ENCODE measurements at places on chromosomes 13 and 19.

DNA sequence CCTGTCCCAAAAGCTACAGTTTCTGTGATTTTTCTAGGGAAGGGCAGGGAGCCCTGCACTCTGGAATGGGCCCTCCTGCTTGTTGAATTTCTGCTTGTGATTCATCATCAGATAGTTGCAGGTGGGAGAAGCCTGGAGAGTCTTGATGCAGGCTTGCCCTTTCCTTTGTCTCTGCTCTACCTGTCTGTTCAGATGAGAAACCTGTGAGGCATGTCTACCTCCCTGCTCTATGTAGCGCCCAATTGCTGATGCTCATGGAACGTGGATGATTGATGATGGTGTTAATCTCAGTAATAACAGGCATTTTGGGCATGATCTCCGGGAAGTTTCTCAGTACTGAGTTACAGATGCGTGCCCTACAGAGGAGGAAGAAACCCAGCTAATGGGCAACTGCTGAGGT, 10.9 kb upstream of the CBY2 start:
- no peak for DNase-seq

GRCh38 chr19:5222821-5223321, 117.7 kb downstream of the PTPRS start:
- DNase-seq = no peak

- DNase-seq = no peak
Measured at GRCh38 chr13:75165543-75166230, 316.3 kb downstream of the TBC1D4 start.

DNA sequence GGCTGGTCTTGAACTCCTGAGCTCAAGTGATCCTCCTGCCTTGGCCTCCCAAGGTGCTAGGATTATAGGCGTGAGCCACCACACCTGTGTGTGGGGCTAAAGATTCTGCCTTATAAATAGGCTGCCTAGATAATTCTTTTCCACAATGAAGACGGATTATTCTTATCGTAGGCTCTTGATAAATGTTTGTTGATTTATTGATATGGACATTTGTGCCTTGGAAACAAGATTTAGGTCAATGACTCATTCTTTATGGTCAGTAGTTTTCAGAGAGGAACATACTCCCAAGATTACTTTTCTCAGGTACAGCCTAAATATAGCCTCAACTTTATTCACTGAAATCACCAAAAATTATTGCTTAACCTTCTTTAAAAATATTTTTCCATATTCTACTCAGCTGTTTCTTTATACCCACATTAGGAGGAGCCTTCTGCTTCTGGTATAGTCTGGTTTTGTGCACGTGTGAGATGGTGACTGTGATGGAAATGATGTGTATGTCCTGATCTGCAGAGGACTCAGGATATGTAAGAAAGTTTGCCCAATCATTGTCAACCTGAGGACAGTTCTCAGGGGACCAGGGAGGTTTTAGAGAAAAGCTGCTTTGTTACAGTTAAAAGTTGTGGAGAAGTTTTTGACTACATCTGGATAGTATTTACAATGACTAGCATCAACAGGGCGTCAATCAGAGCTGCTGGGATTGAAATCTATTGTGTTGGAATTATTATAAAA, 208.9 kb downstream of the DNAJC15 start:
- peak; percentile 66 for DNase-seq

GRCh38 chr19:8684001-8684902, 14.3 kb downstream of the ACTL9 start:
- DNase-seq = no peak

- no peak for DNase-seq
Measured at GRCh38 chr13:30391956-30392680, 30.2 kb upstream of the UBE2L5 start.

GRCh38 chr19:42271861-42272534, 2.9 kb downstream of the CIC start:
- DNase-seq = no peak

- DNase-seq = no peak
Measured at GRCh38 chr19:10111405-10111811, at the start of gene P2RY11. P2RY11 (plus strand) TSS chr19:10111693; CDS start chr19:10111722, 29 bp downstream.

GRCh38 chr13:36101157-36101556, 30.0 kb downstream of the DCLK1 start:
- no peak for DNase-seq

- peak; percentile 52 for DNase-seq
Measured at GRCh38 chr19:12090807-12091206, 26.3 kb downstream of the ZNF844 start.

DNA sequence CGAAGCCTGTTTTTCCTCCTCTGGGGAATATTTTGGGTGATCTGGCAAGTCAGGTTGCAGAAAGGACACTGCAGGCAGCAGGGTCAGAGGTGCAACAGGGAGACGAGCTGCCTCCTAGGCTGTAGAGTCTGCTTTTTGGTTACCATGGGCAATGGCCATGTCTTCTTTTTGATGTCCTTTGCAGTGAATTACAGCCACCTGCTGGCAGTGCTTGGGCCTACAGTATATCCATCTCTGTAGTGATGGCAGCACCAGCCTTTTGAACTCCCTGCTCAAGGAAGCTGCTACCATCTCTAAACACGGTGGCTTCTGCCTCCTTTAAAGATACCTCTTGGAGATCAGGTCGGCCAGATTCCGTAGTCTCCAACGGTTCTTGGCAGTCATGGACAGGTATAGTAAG, 73.9 kb downstream of the WTIP start:
- no peak for DNase-seq

- peak; percentile 41 for DNase-seq
Measured at GRCh38 chr19:47095476-47096099, 18.0 kb downstream of the ZC3H4 start.

- no peak for DNase-seq
Measured at GRCh38 chr13:45292176-45292575, 48.8 kb downstream of the TPT1 start.

- DNase-seq = no peak
Measured at GRCh38 chr19:3660493-3661219, 34.1 kb upstream of the CACTIN start.

DNA sequence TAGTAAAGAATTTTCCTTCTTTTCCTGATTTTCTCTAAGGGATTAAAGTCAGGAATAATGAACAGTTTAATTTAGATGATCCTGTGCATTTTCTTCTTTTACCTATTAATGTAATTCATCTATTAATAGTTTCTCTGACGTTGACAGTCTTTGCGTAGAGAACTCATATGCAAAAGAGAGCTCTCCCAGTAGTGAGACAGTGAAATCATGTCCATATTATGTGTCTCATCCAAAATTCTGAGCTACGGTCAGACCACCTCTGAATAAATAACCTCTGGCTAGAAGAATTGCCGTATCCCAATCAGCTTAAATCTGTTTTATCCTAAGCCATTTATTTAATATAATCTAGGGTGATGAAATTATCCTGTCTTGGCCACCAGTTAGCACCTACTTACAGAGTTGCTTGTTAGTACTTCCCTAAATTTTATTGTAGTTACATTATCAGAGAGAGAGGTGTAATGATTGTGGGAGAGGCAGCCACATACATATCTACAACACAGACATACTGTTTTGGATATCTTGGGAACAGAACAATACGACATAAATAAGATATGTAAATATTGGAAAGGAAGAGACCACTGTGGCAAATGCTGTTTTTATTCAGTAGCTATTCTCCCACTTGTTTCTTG, 30.7 kb downstream of the PDS5B start:
- DNase-seq = no peak

DNA sequence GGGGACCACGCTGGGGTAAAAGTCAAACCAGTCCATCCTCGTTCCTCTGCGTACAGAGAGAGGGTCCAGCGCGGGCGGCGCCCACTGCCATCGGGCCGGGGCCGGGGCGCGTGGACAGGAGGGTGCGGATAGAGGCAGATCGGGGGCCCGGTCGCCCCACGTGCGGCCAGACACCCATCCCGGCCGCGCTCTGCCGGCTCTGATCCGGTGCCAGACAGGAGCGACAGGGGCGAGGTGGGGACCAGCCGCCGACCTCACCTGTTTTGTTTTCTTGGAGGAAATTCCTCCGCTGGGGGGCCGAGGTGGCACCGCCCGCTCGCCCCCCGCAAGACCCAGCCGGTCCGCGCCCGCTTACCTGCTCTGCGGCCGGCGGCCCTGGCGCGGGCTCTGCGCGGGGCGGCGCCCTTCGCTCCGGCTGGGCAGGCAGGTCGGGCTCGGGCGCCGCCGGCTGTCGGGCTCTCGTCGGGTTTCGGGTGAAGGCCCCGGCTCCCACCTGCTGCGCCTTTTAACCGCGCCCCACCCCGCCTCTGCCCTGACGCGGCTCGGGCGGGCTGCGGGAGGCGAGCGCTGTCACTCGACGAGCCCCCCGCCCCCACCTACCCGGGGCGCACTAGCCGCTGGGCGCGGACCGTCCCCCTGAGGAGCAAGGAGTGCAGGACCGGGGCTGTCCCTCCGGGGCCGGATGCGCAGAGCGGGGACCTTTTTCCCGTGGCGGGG, at the start of gene GJB6:
GJB6 (minus strand) TSS at position 481 of the 717 bp plus-strand sequence. CDS start 8,839 bp downstream, outside the sequence.
- no peak for DNase-seq

- DNase-seq = no peak
Measured at GRCh38 chr13:45240143-45240542, 39.3 kb upstream of the KCTD4 start.

GRCh38 chr19:32396046-32396652, 9.4 kb upstream of the DPY19L3 start:
- peak; percentile 23 for DNase-seq

- DNase-seq = peak; percentile 55
Measured at GRCh38 chr19:44808463-44809371, at the start of gene BCAM. BCAM (plus strand) TSS chr19:44809103; CDS start chr19:44809125, 22 bp downstream.

- peak; percentile 30 for DNase-seq
Measured at GRCh38 chr13:41740479-41740878, 220.4 kb downstream of the VWA8 start.

All from amniotic epithelial cell (primary cell).